RPMI7951 (cell line): ENCODE measurements at places on chromosomes 4 and X. TPM values are rescaled to one million over a fixed set of nuclear protein-coding genes. Genes with fewer than 3 reads are reported as not detected.

The PRR32 gene
- not detected in 2 replicates for total RNA-seq

DNA sequence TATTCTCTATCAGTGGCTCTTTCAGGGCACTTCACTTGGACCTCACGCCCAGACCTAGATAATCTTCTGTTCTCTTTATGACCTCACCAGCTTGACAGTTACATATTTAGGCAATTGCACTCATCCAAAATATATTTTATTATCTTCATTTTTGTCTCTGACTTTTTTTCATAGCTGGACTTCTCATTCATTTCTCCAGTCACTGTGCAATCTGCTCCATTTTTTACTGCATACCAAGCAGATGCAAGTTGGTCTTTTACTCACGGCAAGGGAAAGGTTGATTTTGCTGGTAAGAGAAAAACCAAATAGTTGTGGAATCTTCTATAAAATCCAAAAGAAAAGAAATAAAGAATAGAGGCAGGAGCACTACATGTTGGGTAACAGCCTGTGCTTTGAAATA lies 31.7 kb downstream of the MAD2L1 start:
- DNase-seq = no peak

- DNase-seq = peak; percentile 58
These were observed 9.1 kb upstream of the GASK1B start for GRCh38 chr4:158181906-158182305.

DNA sequence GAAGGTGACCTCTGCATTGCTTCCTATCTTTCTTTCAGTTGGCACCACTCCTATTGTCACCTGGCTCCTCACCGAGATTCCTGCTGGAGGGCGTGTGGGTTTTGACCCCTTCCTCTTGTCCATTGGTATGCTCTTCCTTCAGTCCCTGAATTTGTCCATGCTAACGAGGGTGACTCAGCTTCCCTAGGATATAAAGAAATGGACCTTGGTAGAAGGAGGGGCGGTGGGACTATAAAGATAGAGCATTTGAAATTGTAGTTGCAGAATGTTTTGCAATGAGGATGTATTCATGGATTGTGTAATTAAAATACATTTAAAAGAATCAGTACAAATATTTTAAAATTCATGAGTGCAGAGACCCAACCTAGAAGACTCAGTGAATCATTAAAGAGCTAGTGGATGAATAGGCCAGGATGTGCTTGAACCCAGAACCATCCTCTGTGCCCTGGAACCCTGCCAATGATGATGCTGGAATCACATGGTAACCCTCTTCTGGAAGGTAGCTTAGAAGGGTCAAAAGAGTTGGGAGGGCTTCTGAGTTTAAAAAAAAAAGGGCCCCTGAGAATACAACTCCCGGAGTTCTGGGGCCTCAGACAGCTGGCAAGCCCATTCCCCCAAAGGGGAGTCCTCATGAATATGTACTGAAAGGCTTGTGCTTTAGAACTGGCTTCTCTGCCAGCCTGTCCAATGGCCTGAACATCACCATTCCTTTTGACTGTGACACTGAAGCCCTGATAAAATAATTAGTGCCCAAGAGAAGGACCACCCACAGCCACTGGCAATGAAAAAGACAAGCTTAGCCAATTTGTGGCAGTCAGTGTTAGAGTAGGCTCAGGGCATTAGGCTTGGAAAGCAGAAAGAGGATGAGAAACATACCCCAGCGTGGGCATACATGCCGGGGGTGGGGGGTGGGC lies 8.0 kb downstream of the XPNPEP2 start:
- no peak for DNase-seq

- no peak for DNase-seq
These were observed 82.6 kb downstream of the PCDH7 start for GRCh38 chr4:30802622-30803323.

The CXorf49B gene
- total RNA-seq = not detected in 2 replicates

GRCh38 chr4:48504352-48504751 lies 14.3 kb downstream of the ZAR1 start:
- no peak for DNase-seq

The C4orf46 gene
- total RNA-seq = 26.6 and 30.9 TPM in 2 replicates

DNA sequence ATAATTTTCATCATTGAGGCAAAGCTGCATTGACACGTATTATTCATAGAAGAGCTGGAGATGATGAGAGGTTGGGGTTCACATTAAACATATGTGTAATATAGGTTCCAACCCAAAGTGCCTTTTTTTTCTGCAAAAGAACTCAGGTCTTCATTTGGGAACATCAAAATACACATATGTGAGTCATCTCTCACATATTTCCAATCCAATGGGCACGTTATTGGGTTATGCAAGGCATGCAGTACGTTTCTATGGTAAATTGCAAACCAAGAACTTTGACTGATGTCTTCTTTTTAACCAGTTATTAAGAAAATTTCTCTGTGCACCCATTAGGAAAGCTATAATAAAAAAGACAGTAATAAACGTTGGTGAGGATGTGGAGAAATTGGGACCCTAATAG lies 150.3 kb upstream of the FAM9B start:
- peak; percentile 56 for DNase-seq

The XKRX gene
- total RNA-seq = 0.10 and 0.12 TPM in 2 replicates

- no peak for DNase-seq
These were observed 59.5 kb upstream of the CRMP1 start for GRCh38 chr4:5952286-5952974.

- no peak for DNase-seq
These were observed 23.4 kb upstream of the XK start for GRCh38 chrX:37662181-37662580.
